Mesendoderm (in vitro differentiated cells): ENCODE measurements at places on chromosomes 1 and 21.
A peak's percentile ranks its signal among the peaks of the same experiment; 100 is the strongest.

DNA sequence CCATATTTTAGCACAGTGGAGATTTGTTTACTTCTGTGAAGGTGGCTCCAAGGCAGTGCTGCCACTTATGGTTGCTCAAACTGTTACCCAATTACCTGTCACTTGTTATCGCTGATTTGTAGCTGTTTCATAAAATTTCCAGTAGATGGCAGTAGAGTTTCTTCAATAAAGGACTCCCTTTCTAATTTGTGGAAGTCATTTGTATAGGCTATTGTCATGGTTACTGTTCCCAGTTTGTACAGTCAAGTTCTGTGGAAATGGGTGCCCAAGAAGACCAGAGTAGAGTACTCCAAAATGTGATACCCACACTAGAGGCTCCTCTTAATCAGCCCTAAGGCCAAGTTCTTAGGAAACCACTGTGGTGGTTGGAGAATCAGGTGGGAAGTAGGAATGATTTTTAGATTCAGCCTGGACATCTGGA is 186.1 kb downstream of the CLEC20A start:
- peak; percentile 93 for DNase-seq

GRCh38 chr1:145878724-145879123 is 6.9 kb downstream of the ANKRD35 start:
- no peak for DNase-seq

DNA sequence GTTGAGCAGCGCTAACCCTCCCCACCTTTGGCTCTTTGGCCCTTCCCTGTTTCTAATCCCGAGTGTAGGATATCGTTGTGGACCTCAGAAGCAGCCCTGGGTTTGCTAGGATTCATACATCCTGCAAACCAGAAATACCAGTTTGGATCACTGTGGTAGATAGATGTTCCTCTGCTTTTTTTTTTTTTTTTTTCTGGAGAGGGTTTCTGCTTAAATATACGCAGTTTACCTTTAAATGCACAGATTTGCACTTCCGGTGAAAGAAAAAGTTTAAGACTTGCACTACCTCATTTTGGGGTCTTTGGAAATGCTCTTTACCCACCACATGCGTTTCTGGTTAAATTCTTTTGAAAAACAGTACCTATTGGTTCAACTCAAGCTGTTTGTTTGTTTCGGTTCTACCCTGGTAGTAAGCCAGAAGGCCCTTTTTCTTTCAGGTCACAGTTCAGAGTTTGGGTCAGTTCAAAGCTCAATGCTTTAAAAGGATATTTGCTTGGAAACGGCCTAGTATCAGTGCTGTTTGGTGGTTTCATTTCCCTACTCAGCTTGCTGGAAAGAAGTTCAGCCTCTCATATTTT is 908 bp downstream of the DDI2 start:
- peak; percentile 64 for DNase-seq

GRCh38 chr1:201719812-201720521 is 109.0 kb upstream of the IPO9 start:
- peak; percentile 72 for DNase-seq

DNA sequence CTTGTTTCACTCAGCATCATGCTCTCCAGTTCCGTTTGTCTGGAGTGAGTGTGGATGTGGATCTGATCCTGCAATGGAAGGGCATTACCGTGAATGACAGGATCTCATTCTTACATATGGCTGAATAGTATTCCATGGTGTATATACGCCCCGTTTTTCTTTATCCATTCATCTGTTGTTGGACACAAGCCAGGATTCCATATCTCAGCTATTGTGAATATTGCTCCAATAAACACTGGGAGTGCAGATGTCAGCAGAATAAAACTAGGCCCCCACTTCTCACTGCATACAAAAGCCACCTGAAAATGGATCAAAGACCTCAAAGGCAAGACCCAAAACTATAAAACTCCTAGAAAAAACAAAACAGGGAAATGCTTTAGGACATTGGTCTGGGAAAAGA is 120.3 kb upstream of the TMPRSS2 start:
- DNase-seq: no peak

GRCh38 chr1:40401473-40402201 is 28.1 kb downstream of the SMAP2 start:
- no peak for DNase-seq

- no peak for DNase-seq
These were observed 4.8 kb downstream of the INKA2 start for GRCh38 chr1:111734426-111734825.

- DNase-seq: no peak
These were observed 5.8 kb downstream of the SHISA4 start for GRCh38 chr1:201894343-201895119.

- no peak for DNase-seq
These were observed 2.9 kb upstream of the PSMB2 start for GRCh38 chr1:35644204-35644603.

- no peak for DNase-seq
These were observed 74.5 kb downstream of the S1PR1 start for GRCh38 chr1:101311146-101311920.

DNA sequence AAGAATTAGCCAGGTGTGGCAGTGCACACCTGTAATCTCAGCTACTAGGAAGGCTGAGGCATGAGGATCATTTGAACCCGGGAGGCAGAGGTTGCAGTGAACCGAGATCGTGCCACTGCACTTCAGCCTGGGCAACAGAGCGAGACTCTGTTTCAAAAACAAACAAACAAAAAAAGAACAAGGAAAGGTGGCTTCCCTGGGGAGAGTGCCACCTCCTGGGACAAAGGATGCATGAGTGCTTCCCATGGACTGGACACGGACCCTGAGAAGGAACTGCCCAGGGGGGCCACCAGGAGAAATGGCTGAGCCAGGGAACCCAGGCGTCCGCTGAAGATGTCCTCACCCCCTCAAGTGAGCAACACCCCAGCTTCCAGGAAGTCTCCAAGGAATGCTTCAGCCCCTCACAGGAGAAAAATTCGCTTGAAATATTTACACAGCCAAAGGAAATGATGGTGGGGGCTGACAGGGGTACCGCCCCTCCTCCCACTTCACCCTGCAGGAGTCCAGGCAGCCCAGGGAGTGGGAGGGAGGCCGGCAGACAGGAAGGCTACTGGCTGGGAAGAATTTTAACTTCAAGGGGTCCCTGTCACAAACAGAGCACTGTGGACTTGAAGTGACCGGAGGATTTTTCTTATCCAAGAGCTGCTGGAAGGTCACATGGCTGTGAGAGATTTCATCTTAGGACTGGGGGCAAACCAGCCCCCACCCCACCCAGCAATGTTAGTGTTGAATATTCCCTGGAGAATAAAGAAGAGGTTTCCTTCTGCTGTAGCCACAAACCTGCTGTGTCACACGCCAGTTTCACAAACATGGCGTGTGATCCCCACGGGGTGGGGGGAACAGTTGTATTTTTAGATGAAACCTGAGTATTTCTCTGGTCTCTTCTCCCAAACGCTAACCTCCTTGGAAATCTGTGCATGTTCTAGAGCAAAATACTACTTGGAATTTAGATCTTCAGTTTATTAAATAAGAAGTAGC is 90.8 kb upstream of the SLC25A33 start:
- peak; percentile 72 for DNase-seq

DNA sequence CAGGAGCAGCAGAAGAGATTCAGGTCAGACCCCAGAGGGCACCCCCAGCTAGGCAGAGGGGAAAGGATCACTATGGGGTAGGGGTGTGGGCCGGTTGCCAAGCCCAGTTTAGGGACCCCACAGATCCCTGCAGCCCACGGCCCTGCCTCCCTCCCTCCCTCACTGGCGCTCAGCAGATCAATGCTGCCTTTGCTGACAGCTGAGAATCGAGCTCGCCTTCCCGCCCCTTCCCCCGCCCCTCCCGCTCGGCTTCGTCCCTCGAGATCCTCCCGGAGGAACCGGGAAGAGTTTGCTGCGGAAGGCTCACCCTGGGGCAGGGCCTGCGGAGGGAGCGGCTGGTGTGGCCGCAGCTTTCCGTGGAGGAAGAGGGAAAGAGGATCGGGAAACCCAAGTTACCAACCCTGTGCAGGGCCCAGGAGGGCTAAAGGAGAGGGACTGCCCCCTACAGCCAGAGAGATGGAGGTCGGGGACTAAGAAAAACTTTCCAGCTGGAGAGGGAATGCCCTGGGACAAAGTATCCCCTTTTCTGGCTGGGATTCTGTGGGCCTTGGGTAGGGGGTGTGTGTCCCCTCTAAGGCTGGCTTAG is 1.1 kb upstream of the KCNQ4 start:
- peak; percentile 62 for DNase-seq

DNA sequence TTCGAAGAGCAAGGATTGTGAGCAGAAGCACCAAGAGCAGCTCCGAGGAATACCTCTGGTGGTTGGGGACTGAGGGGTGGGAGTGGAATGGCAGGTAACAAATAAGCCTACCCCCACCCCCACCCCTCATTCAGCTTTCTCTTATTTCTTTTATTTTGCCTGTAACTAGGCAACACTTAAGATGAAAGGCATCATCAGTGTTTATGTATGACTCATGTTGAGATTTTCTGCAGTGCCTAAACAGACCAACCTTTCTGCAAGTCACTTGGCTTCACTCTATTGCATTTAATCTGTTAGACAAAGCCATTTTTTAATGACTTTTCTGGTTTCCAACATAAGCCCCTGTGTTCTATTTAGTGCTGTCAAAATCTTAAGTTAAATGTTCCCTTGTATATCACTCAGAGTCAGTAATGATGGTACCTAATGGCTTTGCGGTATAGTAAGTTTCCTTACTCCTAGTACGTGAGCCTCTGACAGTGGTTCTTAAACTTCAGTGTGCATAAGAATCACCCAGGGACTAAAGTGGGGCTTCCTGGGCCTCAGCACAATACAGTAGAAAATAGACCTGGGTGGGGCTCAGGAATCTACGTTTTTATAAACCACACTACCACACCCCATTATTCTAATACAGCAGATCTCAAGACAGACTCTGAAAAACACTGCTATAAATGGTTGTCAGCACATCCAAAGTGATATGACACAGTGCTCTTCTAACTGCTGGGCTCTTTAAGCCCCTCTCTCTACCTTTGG is 19.9 kb downstream of the CASQ2 start:
- DNase-seq: peak; percentile 67

GRCh38 chr1:214588963-214589597 is 13.9 kb upstream of the CENPF start:
- no peak for DNase-seq

GRCh38 chr1:154962156-154962749 is 671 bp upstream of the PYGO2 start:
- peak; percentile 60 for DNase-seq

DNA sequence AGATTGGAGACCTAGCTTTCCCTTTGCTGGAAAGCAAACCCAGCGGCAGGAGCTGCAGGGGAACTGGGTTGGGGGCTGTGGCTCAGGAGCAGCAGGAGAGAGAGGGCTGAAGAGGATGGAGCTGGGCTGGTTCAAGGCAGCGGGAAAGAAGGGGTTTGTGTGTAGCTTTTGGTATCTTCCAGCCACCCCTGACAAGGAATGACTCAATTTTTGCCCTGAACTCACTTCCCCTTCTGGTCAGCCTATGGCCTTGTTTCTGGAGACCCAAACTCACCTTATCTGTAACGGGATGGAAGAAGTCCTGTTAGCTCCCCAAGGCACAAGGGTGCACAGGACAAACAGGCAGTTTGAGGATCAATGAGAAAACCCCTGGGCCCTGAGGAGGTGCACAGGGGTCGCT is 13.1 kb downstream of the C1orf115 start:
- DNase-seq: no peak

DNA sequence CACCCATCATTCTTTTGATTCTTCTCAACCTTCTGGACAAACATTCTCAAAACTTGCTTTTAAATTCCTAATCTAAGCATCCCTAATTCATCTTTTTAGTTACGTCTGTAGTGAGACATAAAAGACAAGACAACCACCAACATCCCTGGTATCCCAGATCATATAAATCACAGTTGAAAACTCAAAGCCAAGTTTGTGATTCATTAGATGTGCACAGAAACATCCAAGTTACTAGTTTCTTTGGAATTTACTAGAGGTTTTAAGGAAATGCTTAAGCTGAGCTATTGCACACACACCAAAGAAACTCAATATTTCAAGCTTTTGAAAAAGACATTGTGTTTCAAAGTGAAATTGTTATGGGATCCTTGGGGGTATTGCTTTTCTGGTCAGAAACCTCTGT is 47.6 kb downstream of the ATP6V1G3 start:
- DNase-seq: no peak

- no peak for DNase-seq
These were observed 1.4 kb downstream of the KTI12 start for GRCh38 chr1:52032124-52032784.

- DNase-seq: no peak
These were observed 221.2 kb downstream of the PRDM2 start for GRCh38 chr1:13921190-13921589.

- no peak for DNase-seq
These were observed 21.6 kb downstream of the NSUN4 start for GRCh38 chr1:46362158-46362557.

DNA sequence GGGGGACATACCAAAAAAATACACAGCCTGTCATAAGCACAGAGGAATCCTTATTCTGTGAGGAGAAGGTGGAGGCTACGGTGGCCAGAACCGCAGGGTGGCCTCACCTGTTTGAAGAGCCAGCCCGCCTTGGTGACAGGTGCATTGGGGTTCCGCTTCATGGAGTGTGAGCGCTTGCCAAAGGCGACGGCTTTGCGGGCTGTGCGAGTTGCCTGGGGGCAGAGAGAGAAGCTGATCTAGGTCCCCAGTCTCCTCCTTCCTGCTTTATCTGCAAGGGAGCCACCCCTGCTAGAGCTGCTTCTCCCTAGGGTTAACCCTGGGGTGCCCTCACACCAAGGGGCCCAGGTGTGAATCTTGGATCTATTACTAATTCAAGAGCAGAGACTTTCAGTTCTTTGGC is 54.3 kb upstream of the GOLT1A start:
- no peak for DNase-seq

DNA sequence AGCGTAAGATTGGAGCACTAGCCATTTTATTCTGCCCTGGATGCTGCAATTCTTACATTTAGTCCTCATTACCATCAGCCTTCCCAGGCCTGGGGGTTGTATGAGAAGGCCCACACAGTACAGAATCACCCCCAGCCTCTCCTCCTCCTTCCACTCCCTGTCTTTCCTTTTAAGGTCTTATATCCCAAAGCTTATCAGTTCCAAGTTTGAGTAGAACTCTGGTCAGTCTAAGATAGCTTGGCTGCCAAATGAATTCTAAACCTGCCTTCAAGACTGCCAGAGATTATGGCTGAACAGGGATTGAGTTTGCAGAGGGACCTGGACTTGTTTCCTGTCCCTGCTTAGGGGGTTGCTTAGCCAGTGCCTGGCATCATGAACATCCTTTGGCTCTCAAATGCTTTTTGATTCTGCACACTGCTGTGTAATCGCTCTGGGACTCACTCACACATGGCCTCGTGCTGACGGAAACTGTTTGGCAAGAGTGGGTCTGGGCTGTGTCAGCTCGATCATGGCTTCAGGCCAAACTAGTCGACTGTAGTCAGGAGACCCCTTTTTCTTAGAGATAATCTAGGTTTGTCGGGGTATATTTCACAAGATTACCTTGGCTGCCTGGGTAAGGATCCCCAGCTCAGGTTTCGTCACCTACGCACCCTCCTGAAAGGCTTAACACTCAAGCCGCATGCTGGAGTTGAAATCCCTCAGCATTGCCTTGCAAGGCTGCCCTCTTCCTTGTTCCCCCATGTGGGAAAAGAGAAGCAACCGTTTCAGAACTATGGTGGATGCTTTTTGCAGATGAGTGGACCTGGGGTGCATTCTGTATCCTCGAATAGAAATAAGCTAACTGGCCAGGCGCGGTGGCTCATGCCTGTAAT is 252.6 kb downstream of the NFIA start:
- no peak for DNase-seq

- no peak for DNase-seq
These were observed 261.9 kb downstream of the VAV3 start for GRCh38 chr1:107702946-107703571.
